ENCODE measurements at places on chromosomes 7 and 10. TPM values are rescaled to one million over a fixed set of nuclear protein-coding genes. Genes with fewer than 3 reads are reported as not detected.

The NEUROD6 gene
- not detected for total RNA-seq

The GHRHR gene
- not detected for total RNA-seq

The ANKRD22 gene
- total RNA-seq: not detected

The EN2 gene
- total RNA-seq: not detected

The TACR2 gene
- not detected for total RNA-seq

The STEAP1B gene
- not detected for total RNA-seq

The CPVL gene
- not detected for total RNA-seq

The C7orf57 gene
- 0.10 TPM for total RNA-seq

The OR2A1 gene
- total RNA-seq: not detected

The SGMS1 gene
- 16.4 TPM for total RNA-seq

The ASAH2B gene
- total RNA-seq: 3.3 TPM

The CC2D2B gene
- 0.34 TPM for total RNA-seq

The ERLIN1 gene
- total RNA-seq: 14.9 TPM

The EPHA1 gene
- 15.7 TPM for total RNA-seq

The NKX1-2 gene
- not detected for total RNA-seq

The LRGUK gene
- total RNA-seq: 0.13 TPM

The C10orf143 gene
- 4.7 TPM for total RNA-seq

The C10orf67 gene
- total RNA-seq: not detected

The BBS9 gene
- total RNA-seq: 11.8 TPM

The ELFN1 gene
- not detected for total RNA-seq

The ADAMTS14 gene
- 0.05 TPM for total RNA-seq

The HOXA4 gene
- total RNA-seq: not detected

The TSPAN13 gene
- 1.3 TPM for total RNA-seq

The ADAM12 gene
- 0.60 TPM for total RNA-seq

The SFXN2 gene
- total RNA-seq: 22.2 TPM

The CCDC7 gene
- 15.7 TPM for total RNA-seq

The HKDC1 gene
- total RNA-seq: 1.8 TPM

The PANK1 gene
- 7.0 TPM for total RNA-seq

The CALU gene
- total RNA-seq: 35.5 TPM

The SLC18A3 gene
- not detected for total RNA-seq

The SLIT1 gene
- 0.70 TPM for total RNA-seq

The TAS2R4 gene
- 1.0 TPM for total RNA-seq

The CLDN3 gene
- total RNA-seq: not detected

The PILRA gene
- 8.1 TPM for total RNA-seq

The FZD8 gene
- total RNA-seq: 0.23 TPM

The FEZF1 gene
- total RNA-seq: not detected

The ZCWPW1 gene
- 2.6 TPM for total RNA-seq
